ENCODE measurements at places on chromosomes 11 and 22.

DNA sequence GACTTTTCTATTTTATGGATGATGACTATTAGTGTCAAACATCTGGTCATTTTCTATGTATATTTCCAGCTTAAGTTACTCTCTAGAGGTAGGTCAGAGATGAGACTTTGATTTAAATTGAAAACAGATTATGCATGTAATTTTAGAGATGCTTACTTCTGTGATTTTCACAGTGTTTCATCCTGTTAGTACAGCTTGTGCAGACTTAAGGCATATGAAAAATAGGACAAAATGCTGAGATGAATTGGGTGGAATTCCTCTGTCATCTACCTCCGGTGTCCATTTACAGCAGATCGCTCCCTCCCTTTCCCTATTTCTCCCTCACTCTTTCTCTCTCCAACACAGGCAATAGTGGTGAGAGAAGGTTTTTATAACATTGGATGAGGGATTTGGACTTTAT is 14.1 kb downstream of the JAM3 start:
- DNase-seq, result no peak

GRCh38 chr11:116641561-116642045 is 131.2 kb downstream of the BUD13 start:
- DNase-seq, result no peak

DNA sequence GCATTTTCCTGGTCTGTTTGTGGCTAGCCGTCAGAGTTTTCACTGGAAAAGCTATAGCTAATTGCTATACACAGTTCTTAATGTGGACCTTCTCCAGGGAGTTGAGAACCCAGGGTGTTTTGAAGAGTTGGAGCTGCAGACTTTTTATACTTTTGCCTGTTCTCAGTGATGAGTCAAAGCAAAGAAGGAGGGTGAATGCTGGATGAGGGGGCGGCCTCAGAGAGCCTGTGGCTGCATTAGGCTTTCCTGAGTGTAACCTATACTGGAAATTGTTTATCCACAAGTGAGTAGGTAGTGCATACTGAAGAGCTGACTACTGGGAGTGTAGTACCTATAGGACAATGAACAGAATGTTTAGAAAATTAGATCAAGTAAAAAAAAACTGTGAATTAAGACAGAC is 79.7 kb upstream of the HORMAD2 start:
- no peak for DNase-seq

GRCh38 chr11:1283091-1283511 is 26.3 kb downstream of the TOLLIP start:
- DNase-seq, result no peak

DNA sequence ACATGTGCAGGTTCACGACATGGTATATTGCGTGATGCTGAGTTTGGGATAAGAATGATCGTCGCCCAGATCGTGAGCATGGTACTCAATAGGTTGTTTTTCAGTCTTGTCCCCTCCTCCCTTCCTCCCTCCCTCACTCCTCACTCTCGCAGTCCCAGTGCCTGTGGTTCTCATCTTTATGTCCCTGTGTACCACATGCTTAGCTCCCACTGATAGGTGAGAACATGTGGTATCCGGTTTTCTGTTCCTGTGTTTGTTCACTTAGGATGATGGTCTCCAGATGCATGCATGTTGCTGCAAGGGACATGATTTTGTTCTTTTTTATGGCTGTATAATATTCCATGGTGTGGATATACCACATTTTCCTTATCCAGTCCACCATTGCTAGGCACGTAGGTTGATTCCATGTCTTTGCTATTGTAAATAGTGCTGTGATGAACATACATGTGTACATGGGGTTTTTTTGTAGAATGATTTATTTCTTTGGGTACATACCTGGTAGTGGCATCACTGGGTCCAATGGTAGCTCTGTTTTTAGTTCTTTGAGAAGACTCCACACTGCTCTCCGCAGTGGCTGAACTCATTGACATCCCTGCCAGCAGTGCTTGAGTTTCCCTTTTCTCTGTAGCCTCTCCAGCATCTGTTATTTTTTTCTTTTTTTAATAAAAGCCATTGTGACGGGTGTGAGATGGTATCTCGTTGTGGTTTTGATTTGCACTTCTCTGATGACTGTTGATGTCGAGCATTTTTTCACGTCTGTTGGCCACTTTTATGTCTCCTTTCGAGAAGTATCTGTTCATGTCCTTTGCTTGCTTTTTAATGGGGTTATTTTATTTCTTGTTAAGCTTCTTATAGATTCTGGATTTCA is 16.4 kb downstream of the ZBED4 start:
- DNase-seq, result no peak

- no peak for DNase-seq
Measured at GRCh38 chr11:32256466-32256865, 165.6 kb downstream of the RCN1 start.

DNA sequence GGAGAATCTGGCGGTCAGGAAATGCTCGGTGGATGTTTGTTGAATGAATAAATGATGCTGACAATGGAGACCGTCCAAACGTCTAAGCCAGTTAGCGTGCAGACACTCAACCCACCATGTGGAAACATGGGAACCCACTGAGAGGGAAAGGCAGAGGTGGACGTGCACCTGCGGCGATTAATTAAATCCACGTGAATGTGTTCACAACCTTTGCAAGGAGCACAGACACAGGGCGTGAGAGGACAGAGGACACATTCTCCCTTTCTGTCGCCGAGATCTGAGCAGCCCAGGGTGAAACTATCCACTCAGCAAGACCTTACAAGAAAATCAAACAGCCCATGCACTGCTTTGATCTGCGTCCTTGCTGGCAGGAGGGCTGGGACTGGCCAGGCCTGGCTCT is 58.3 kb upstream of the LINC01488 start:
- DNase-seq, result no peak

DNA sequence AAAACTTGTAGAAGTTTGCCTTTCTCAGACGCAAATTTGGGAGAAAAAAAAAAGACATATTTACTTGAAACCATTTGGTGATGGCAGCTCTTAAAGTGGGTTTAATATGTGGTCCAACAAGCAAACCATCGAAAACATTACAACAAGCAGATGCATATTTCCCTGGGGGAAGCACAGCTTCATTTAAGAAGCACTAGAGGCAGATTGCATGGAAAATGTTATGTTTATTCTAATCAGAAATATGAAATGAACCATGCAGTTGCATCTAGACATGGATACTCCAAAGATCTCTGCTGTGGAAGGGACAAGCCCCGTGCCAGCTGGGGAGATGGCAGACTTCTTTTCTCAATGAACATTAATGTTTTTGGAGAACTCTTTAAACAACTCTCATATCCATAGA is 57.4 kb upstream of the PARVA start:
- DNase-seq, result no peak

GRCh38 chr11:44557464-44557863 is 8.0 kb upstream of the CD82 start:
- DNase-seq, result no peak

DNA sequence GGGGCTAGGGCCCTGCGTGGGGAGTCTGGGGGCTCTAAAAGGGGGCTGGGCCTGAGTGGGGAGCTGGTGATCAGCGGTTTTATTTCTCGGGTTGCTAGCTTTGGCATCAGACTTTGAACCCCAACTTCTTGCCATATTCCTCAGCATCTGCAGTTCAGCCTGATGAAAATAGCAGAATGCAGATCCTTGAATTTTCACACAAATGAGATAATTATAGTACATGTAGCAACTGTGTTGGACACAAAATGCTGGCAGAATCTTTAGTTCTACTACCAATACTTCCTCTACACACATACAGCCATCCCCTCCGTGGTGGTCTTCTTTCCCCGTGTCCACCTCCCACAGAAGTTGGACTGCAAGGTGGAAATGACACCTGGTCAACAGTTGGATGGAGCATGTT is 1.5 kb downstream of the ZC3H7B start:
- DNase-seq, result no peak

- DNase-seq, result no peak
Measured at GRCh38 chr11:102330231-102330630, 12.9 kb downstream of the BIRC3 start.

GRCh38 chr11:44818110-44818509 is 91.3 kb downstream of the TSPAN18 start:
- DNase-seq, result no peak

GRCh38 chr11:126305699-126306098 is 1.8 kb downstream of the DCPS start:
- DNase-seq, result no peak

- no peak for DNase-seq
Measured at GRCh38 chr22:40635940-40636379, 559 bp downstream of the MRTFA start.

DNA sequence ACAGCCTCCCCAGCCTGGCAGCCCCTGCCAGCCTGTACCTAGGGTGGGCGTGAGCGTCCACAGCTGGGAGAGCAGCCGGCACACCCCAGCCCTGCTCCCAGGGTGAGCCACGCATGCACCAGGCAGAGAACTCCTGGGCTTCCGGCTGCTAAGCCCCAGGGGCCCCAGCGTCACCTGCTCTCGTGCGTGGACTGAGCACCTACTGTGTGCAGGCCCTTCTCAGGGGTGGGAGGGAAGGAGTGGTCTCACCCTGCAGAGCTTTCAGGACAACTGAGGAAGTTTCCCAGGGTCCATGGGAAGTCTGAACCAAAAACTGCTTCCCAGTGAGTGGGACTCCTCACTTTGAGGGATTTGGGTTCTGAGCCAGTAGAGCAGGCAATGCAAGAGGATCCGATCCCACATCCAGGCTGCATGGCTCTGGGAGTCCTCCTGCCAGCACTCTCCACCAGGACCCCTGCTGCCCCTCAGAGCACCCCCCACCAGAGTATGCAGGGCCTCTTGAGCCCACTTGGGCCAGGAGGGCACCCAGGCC is 47.1 kb upstream of the PRODH start:
- DNase-seq, result no peak

GRCh38 chr11:60984636-60985035 is 13.2 kb downstream of the CD6 start:
- DNase-seq, result no peak

GRCh38 chr22:44068422-44069191 is 44.5 kb downstream of the PARVB start:
- no peak for DNase-seq

- no peak for DNase-seq
Measured at GRCh38 chr11:115425250-115425649, 79.0 kb downstream of the CADM1 start.

GRCh38 chr11:108559340-108559739 is 34.2 kb downstream of the EXPH5 start:
- DNase-seq, result no peak

- no peak for DNase-seq
Measured at GRCh38 chr11:1652026-1652425, 22.5 kb downstream of the KRTAP5-5 start.

DNA sequence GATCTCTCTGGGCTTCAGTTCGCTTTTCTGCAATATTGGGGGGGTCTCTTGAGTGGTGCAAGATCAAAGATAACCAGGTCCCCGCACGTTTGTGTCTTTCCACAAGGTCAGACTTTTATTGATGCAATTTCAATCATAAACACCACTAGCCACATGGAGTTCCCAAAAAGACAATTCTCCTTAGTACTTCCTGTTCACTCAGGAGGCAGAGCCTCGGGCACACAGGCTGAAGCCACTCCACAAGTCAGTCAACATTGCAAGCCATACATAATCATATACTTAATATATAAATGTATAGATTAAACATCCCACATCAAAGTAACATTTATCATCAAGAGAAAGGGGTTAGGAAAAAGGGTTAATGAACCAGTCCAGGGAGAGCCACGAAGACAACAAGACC is 12.0 kb downstream of the ST14 start:
- no peak for DNase-seq

- peak; percentile 40 for DNase-seq
Measured at GRCh38 chr11:57668434-57668782, 494 bp downstream of the ZDHHC5 start.

- no peak for DNase-seq
Measured at GRCh38 chr11:1373536-1374214, 16.1 kb upstream of the BRSK2 start.

Data from stimulated activated naive CD4-positive, alpha-beta T cell treated with Interleukin-2 at 50 U/mL for 16 hours (primary cell).